GM12878 (cell line): ENCODE measurements at places on chromosomes 7 and 10. TPM values are rescaled to one million over a fixed set of nuclear protein-coding genes. Genes with fewer than 3 reads are reported as not detected.

The ASIC3 gene
- total RNA-seq, result 1.0 and 1.5 TPM in 2 replicates

The SSC4D gene
- total RNA-seq, result 0.41 and 0.72 TPM in 2 replicates

The LBX1 gene
- total RNA-seq, result not detected in 2 replicates

The TCERG1L gene
- not detected in 2 replicates for total RNA-seq

The SERPINE1 gene
- total RNA-seq, result 0.46 and 0.66 TPM in 2 replicates

The IDI2 gene
- total RNA-seq, result not detected in 2 replicates

The PNLIPRP2 gene
- 0.33 and 0.53 TPM in 2 replicates for total RNA-seq

The ACSM6 gene
- total RNA-seq, result not detected in 2 replicates

The PNLIPRP1 gene
- total RNA-seq, result 0.74 and 1.5 TPM in 2 replicates

The DMBT1 gene
- 0.13 TPM in 2 replicates for total RNA-seq

The HPS1 gene
- 63.9 and 71.5 TPM in 2 replicates for total RNA-seq

The FOXP2 gene
- total RNA-seq, result 1.8 and 2.1 TPM in 2 replicates

The CPA5 gene
- total RNA-seq, result 0.29 and 0.49 TPM in 2 replicates

The AGMO gene
- not detected in 2 replicates for total RNA-seq

The FASTK gene
- total RNA-seq, result 79.2 and 82.0 TPM in 2 replicates

The RAPGEF5 gene
- total RNA-seq, result 4.0 and 4.3 TPM in 2 replicates

The KIF20B gene
- total RNA-seq, result 46.1 and 51.0 TPM in 2 replicates

The VIPR2 gene
- total RNA-seq, result not detected in 2 replicates

The NANOS1 gene
- 0.36 and 0.61 TPM in 2 replicates for total RNA-seq

The SLC13A1 gene
- 0.10 TPM in 1 of 2 replicates, not detected in the other for total RNA-seq

The MOGAT3 gene
- total RNA-seq, result not detected in 2 replicates

The ZNF138 gene
- total RNA-seq, result 5.9 and 7.2 TPM in 2 replicates

The AGBL3 gene
- total RNA-seq, result 2.3 and 4.2 TPM in 2 replicates

The RBM20 gene
- total RNA-seq, result 0.13 and 0.26 TPM in 2 replicates

The EIF5AL1 gene
- 0.08 and 0.26 TPM in 2 replicates for total RNA-seq

The POLR2J2 gene
- 6.7 and 11.4 TPM in 2 replicates for total RNA-seq

The CNPY1 gene
- not detected in 2 replicates for total RNA-seq

The WDFY4 gene
- total RNA-seq, result 132 and 136 TPM in 2 replicates

The ACTL6B gene
- not detected in 2 replicates for total RNA-seq
